ENCODE measurements at places on chromosomes 11 and 22.

- DNase-seq = no peak
Observed at GRCh38 chr11:90192869-90193582, 29.8 kb downstream of the CHORDC1 start.

GRCh38 chr11:40281052-40281580, 1178.3 kb downstream of the LRRC4C start:
- no peak for DNase-seq

GRCh38 chr11:44562845-44563460, 2.5 kb upstream of the CD82 start:
- DNase-seq = no peak

DNA sequence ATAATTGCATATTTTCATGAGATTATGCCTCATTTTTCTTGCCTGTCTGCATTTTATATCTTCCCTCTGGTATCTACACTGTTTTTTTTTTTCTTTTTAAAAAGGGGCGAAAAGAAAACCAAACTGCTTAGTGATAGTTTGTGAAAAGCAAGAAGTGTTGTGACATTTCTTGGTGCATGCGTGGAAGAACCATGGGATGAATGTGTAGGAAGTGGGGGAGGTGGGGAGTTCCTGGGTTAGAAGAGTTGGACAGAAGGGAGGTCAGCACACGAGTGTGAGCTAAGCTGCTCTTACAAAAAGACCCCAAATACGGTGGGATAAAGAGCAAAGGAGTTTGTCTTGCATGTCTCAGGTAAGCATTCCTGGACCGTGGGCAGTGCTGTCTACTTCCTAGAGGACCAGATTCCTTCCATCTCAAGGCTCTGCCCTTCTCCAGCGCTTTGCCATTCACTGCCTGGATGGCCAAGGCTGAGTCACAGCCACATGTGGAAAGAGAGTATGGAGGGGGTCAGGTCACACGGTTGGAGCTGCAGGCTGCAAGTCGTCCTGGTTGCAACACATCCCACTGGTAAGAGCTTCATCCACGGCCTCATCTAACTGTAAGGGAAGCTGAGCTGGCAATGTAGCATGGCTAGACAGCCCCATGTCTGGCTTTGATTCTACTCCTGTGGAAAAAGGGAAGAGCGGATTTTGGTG, 300.6 kb downstream of the DDX10 start:
- DNase-seq = no peak

GRCh38 chr11:11604370-11604990, 17.3 kb downstream of the GALNT18 start:
- DNase-seq = no peak

- DNase-seq = no peak
Observed at GRCh38 chr22:22752556-22753477, 108.4 kb downstream of the GGTLC2 start.

DNA sequence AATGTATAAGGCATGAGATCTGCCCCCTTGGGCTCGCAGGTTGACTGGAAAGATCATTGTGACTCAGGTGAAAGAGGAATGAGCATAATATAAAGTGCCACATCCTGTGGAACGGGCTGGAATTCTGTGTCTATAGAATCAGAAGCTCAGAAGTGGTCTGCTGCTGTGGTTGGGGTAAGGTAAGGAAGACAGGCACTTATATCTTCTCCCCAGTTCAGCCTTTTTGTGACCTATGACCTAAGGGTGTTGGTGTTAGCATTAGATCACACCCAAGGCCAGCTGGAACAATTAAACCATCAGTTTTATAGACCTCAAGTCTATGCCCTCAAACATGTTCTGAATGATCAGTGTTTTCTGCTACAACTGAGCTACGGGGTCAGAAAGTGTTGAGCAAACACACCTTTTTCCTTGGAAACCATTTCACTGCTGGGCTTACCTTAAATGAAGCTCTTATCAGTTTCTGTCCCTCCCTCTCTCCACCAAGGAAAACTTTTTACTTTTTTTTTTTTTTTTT, 15.7 kb upstream of the POU2AF3 start:
- DNase-seq = no peak

- no peak for DNase-seq
Observed at GRCh38 chr11:88604260-88604659, 266.7 kb upstream of the CTSC start.

DNA sequence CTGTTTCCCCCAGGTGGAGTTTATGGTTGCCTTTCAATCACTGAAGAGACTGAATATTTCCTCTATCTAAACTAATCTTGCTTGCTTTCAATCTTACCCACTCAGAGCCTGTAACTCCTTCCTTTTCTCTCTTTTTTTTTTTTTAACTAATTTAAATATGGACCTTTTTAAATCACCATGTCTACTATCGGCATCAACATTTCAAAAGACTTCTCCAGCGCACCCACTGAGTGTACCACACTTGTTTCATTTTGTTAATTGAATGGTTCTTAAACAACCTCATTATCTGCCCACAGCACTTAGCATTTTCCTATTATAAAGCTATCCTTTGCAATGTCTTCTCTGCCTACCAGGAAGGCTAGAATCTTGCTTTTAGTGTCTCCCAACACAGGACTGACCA, 1212.5 kb downstream of the LRRC4C start:
- no peak for DNase-seq

DNA sequence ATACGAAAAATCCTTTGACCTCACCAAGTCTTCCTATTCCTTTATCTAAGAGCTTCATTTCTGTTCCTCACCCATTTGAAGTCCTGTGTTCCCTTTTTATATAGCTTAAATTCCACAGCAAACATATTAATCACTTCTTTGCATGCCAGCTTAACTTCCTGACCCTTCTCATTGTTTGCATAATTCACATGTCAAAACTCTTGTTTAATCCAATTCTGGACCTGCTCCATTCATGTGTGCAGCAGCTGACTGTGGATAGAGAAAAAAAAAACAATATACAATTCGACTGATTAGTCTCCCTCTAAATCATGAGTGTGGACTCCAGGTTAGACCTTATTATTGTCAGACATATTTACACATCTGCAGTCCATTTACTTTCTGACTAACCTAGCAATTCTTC, 991.2 kb upstream of the TENM4 start:
- DNase-seq = no peak

GRCh38 chr11:102478673-102479299, 26.2 kb upstream of the TMEM123 start:
- DNase-seq = no peak

DNA sequence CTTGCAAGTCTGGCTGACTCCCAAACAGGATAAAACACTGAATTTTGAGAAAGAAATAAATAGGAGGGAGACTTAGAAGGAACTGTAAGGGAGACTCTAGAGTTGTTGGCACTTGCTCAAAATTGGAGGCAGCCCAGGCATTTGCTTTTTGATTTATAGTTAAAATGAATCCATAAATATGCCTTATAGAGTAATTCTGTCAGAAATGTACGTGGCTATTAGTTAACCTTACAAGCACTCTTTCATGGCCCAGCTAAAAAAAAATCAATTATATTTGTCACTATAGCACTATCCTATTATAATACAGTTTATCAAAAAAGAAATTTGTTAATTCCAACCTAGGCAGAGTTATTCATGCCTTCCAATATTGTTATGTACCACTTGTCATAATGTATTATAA, 1000.0 kb upstream of the CHORDC1 start:
- DNase-seq = no peak

DNA sequence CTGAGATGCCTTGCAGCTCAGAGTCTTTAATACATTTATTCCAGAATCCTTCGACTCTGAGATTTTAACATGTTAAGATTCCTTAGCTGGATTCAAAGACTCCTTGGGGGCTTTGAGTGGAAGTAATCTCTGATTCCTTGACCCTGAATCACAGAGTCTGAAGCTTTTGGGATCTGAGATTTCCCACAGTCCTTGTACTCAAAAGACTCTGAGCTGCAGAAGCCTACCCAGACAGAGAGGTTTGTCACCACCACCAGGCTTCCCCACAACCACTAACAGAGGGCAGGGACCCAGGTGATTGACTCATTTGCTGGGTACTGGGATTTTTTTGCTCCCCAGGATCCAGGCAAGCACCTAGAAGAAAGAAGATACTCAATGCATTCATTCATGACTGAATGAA, 1.4 kb upstream of the SERPINH1 start:
- DNase-seq = no peak

- DNase-seq = peak; percentile 32
Observed at GRCh38 chr11:102831489-102832440, 11.6 kb downstream of the MMP3 start.

- no peak for DNase-seq
Observed at GRCh38 chr11:126357055-126357962, 1.8 kb downstream of the ST3GAL4 start.

GRCh38 chr11:798093-798713, at the start of gene SLC25A22:
Gene SLC25A22 (minus strand): TSS chr11:798281. CDS start chr11:795006, 3,275 bp downstream.
- DNase-seq = peak; percentile 98

DNA sequence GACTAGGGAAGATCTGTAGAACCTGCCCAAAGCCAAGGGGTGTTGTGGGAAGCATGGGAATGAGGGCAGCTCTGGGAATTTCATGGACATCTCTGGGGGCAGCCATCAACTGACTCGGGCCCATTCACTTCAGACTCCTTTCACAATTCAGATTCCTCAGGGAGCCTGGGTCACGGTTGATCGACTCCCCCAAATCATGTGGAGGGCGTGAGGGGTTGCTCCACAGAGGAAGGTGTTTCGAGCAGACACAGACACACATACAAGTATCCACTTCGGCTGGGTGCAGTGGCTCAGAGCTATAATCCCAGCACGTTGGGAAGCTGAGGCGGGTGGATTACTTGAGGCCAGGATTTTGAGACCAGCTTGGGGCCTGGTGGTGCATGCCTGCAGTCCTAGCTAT, 15.7 kb downstream of the STX3 start:
- no peak for DNase-seq

DNA sequence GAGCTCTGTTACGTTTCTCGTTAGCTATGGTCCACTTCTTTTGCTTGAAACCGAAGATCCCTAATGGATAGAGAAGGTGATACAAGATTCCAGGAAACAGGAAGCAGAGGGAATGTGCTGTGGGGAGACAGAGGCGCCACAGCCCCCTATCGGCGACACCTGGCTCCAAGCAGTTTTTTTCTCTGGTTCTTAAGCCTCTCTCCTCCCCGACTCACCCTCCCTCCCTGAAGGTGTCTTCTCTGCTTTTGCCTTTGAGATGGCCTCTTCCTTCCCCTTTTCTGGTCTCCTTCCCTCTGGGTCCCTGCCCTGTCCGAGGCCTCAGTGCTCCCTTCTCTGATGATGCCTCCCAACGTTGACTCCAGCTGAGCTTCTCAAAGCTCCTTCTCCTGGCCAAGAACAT, 14.2 kb upstream of the APOBEC3A start:
- DNase-seq = no peak

DNA sequence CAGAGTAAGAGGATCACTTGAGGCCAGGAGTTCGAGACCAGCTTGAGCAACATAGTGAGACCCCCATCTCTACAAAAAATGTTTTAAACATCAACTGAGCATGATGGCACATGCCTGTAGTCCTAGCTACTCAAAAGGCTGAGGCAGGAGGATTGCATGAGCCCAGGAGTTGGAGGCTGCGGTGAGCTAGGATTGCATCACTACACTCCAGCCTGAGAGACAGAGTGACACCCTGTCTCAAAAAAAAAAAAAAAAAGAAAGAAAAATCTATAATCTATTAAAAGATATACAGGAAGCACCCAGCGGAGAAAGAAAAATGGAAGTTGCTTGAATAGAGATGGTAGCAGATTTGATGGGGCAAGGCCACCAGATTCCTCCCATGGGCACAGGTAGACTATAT, 61.8 kb downstream of the FAM83F start:
- DNase-seq = no peak

GRCh38 chr22:23833017-23833751, 5.6 kb downstream of the DERL3 start:
- no peak for DNase-seq

DNA sequence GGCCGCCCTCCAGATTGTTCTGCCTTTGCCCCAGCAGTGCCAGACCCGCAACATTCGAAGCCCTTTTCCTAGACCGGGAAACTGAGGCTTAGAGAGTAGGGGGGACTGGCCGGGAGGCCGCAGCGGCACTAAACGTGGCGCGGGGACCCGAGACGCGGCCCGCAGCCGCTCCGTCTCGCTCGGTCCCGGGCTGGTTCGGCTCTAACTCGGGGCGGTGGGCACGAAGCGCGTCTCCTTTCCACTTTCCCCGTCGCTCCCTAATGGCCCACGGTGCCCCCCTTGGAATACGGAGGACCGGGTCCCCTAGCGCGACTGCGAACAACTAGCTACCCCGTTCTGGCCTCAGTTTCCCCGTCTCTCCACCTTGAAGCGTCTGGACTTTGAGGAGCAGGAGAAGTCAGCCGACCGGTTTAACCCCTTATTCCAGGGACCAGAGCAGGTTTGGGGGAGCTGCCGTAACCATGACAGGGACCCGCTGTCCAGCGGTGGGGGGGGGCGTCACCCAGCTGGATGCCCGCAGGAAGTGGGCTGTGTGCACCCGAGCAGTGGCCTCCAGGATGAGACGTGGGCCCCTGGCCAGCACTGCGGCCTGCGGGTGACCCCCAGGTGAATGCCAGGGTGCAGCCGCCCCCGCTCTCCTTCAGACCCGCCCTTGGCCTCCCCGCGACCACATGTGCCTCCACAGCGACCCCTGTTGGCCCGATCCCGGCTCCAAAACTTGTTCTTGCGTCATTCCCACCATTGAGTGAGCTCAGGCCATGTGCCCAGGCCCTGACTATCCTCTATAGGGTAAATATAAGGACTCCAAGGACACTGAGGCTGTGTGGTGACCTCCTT, 1.1 kb downstream of the CDC42EP1 start:
- peak; percentile 89 for DNase-seq

DNA sequence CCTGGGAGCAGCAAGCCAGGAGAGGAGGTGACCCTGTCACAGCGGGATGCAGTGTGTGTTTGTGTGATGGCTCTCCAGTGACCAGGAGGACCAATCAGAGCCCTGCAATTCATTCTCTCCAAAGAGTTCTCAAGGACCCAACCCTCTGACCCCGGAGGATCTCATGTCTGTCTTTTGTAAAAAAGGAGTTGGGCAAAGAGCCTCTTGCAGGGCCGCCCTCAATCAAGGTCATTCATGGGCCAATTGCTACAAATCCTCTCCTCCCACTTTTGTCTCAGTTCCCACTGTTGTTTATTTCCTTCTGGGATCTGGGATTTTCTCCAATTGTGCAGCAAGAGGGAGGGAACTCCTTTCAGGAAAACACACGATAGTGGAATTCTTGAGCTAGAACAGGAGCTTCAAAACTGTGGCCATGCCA, 4.0 kb downstream of the TECTA start:
- no peak for DNase-seq

DNA sequence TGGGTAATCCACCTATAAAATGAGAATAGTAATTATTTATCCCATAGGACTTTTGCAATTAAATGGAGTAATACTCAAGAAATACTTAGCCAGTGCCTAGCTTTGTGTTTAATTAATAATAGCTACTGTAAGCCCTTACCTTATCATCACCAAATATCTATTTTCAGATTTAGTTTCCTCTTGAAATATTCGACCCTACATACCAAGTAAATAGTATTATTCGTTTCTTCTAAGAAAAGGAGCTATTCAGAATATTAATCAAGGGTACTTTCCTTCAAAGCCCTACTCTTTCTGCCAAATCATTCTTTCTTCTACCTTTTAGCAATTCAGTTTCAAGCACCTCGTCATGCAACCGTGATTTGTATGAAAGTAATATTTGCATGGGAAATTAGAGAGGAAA, 6.7 kb downstream of the FBXO3 start:
- no peak for DNase-seq
